ENCODE measurements at places on chromosomes 5 and 9. TPM values are rescaled to one million over a fixed set of nuclear protein-coding genes. Genes with fewer than 3 reads are reported as not detected.

- no peak for DNase-seq
Observed at GRCh38 chr9:134245179-134245578, 80.8 kb upstream of the RNU6ATAC start.

DNA sequence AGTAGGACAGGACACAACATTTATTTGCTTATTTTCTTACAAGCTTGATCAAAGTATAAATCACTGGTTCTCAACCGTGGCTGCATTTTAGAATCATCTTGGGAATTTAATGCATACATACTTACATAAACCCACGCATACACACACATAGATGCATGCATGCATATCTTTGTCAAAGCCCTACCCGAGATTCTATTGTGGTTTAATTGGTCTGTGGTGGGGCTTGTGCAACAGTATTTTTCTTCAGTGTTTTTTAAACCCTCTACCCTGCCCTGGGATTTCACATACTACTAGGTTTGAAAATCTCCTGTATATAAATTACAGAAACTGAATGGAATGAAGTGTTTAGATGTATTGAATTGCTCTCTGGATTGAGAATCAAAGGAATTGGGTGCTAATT lies 1166.2 kb downstream of the MAT2B start:
- DNase-seq = no peak

The BTNL8 gene
- not detected for total RNA-seq

The AGXT2 gene
- not detected for total RNA-seq
